Urothelium cell line (cell line): ENCODE measurements at places on chromosomes 11 and 22.

- no peak for DNase-seq
These were observed 4.3 kb upstream of the FUT4 start for GRCh38 chr11:94539420-94539819.

DNA sequence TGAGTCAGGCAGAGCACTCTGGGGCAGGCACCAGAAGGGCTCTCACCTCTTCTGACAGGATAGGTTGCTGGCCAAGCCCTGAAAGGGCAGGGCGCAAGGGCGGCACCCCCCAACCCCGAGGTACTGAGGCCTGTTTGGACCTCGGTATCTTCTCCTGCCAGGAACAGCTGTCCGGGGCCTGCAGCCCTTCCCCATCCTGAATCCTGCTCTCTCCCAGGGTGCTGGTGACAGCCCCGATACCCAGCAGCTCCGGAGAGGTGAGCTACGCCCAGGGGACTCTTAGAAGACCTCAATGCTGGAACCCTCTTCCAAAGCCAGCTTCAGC, 79.1 kb downstream of the PHF21B start:
- no peak for DNase-seq

GRCh38 chr11:64305691-64306562, 603 bp downstream of the ESRRA start:
- DNase-seq, result no peak

- DNase-seq, result no peak
These were observed 14.8 kb upstream of the PICK1 start for GRCh38 chr22:38042488-38042790.

- no peak for DNase-seq
These were observed 396.4 kb upstream of the CCDC90B start for GRCh38 chr11:83682611-83682973.

DNA sequence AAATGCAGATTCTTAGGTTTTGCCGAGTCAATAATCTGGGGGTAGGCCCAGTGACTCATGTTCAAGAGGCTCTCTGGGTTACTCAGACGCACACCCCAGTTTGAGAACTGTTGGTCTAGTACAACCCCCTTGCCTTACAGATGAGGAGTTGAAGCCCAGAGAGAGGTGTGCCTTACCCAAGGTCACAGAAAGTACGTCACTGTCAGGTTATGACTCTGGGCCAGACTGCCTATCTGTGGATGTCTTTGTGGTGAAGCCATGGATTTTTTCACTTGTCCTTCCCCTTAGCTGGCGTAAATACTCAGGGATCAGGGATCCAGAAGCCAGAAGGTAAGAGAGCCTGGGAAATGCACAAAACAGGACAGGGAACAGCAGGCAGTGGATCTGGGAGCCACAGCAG, 25.2 kb upstream of the NECTIN1 start:
- no peak for DNase-seq

- DNase-seq, result no peak
These were observed 2.1 kb upstream of the TCF20 start for GRCh38 chr22:42272431-42272999.

GRCh38 chr11:30210357-30210756, 20.5 kb upstream of the FSHB start:
- no peak for DNase-seq

- no peak for DNase-seq
These were observed 503.8 kb downstream of the BRD1 start for GRCh38 chr22:49323751-49324415.

DNA sequence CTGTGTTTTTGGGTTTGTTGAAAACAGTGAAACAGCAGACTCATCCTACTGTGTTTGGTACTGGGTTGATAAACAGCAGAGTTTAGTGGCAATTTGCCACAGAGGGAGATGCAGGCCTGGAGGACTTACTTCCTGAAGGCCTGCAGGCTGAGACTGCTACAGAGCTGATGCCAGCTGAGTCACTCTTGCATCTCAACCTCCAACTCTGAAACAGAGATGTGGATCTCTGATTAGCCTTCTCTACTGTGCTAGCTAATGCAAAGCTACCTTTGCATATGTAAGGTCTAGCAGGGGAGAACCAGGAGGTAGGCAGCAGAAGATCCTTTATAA, 14.3 kb downstream of the ATP5MG start:
- DNase-seq, result peak; percentile 53

DNA sequence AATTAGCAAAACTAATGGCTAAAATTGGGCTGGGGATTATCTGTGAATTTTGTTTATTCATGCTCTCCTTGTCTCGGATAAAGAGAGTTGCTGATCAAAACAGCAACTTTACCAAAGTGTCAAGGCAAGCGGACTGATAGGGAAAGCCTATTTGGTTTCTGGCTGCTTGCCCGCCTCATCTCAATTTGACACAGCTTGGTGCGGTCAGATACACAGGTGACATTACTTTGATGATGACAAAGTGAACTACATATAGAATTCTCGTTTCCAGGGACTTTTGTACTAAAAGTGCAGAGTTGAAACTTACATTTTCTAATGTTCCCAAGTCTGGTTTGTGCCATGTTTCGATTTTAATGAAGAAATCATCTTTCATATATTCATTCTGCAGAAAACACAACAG, 22.8 kb downstream of the PITPNB start:
- no peak for DNase-seq

- no peak for DNase-seq
These were observed 17.7 kb downstream of the CYTH4 start for GRCh38 chr22:37299969-37300509.

DNA sequence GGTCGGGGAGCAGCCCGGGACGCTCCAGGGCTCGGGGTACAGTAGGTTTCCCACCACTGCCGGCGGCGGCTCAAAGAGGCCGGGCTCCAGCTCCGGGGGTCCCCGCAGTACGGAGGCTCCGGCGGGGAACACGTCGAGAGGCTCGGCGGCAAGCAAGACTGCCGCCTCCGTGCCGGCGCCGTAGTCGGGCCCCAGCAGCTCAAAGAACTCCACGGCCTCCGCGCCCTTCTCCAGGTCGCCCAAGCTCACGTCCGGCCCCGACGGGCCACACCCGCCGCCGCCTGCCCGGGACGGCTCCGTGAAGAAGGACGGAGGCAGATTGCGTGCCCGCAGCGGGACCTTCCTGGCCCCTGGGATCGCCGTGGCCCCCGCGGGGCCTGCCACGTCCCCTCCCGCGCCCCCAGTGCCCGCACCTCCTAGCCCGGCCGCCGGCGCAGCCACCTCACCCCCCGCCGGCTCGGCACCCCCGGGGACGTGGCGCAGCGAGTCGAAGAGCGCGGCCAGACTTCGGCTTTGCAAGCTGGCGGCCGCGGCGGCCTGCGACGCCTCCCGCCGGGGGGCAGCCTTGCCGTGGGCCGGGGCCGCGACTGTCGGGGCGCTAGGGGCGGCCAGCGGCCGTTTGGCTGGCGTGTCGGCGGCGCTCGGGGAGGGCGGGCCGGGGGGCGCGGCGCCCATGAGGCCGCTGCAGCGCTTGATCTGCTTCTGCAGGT, 775 bp downstream of the FAM181B start:
- DNase-seq, result peak; percentile 69

DNA sequence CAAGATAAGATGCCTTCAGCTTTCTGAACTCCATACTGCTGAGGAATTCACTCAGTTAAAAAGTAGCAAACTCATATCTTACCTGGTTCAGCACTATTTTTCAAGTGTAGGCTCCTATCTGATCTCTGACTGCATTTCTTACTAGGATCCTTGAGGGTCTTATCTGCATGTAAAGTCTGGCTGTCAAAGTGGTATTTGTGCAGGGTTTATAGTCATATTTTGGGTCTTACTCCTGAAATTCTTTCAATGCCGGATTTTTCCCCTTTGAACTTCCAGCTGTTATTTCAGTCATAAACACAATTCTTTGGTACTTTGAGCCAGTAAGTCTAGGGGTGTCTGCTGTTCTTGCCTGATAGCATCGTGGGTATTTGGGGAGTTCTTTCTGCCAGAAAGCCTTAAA, 25.3 kb upstream of the NOX4 start:
- DNase-seq, result no peak

- DNase-seq, result peak; percentile 32
These were observed 21.9 kb upstream of the QSER1 start for GRCh38 chr11:32870676-32871075.

DNA sequence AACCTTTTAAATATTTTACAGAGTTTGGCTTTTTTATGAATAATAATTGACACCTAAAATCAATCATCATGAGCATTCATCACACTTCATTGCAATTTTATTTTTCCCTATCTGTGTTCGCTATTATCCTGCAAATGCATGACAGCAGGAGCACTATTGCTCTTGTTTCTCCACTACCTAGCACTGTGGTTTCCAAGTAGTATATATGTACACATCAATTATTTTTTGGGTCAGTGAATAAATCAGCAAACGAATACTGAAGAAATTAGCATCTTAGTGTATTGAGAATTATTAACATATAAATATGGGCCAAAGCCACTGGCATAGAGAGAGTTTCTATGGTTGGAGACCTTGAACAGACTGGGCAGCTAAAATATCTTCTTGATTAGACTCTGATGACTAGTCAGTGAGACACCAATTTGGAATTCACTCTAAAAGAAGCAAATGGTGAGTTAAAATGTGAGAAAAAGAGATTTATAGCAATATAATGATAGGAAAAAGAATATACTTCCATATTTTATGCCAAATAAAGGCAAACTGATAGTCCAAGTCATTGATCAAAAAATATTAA, 731.1 kb upstream of the LUZP2 start:
- DNase-seq, result no peak

DNA sequence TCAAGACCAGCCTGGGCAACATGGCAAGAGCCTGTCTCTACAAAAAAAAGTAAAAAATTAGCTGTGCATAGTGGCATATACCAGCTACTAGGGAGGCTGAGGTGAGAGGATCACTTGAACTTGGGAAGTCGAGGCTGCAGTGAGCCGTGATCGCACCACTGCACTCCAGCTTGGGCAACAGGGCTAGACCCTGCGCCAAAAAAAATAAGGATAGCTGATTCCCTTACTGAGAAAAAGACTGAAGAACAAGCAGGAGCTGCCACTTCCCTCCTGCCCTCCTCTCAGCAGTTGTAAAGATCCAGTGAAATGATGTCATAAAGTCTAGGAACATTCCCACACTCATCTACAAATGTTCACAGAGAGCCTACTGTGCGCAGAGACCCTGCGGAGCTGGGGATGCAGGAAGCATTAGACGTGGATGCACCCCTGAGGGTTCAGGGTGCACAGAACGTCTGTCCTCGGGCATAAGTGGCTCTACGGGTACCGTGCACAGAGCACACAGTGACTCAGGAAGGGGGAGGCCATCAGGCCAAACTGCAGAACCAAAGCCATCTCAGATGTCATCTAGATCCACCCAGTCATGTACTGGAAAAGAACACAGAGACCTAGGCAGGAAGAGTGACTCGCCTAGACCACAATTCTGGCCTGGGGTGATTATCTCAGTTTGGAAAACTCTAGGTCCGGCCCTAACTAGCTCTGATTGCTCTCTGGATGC, 11.7 kb downstream of the SEC14L2 start:
- no peak for DNase-seq

DNA sequence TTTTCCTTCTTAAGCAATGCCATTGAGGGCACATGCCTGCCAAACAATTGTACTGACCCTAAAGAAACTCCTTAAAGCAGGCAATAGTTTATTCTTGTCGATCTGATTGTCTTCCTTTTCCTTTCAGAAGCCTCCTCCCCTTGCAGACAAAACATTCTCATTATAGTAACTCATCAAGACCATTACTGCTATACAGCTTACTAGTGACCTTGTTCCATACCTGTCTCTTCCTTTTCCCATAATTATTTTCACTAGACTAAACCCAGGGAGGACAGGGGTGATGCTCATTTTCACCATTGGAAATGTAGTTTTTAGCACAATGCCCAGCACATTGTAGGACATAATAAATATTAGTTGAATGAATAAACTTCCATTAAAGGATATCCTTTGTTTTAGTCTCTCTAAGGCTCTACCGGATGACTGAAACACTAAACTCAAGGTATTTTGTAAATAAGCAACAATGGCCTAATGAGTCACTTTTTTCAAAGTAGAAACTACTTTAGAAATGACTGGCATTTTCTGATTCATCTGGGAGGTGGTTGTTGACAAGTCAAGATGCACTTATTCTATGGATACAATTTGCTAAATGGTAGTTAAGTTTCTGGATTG, 9.3 kb upstream of the MSANTD4 start:
- DNase-seq, result no peak

GRCh38 chr11:67408437-67409200, 4.7 kb downstream of the TBC1D10C start:
- no peak for DNase-seq

DNA sequence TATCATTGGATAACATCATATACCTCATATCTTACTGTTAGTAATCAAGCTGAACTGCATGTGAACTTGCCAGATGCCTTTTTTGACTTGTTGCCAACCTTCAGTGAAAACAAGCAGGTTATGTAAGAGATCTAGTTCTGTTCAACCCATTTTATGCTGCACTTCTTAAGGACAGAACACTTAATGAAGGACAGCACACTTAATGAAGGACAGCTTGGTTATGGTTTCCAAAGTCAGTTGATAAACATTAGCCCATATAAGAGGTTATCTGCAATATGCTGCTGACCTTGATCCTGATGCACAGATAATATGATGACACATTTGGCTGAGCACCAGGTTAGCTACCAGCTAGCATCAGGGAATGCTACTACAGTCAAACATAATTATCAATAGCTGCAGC, 358.7 kb upstream of the PDGFD start:
- DNase-seq, result no peak

DNA sequence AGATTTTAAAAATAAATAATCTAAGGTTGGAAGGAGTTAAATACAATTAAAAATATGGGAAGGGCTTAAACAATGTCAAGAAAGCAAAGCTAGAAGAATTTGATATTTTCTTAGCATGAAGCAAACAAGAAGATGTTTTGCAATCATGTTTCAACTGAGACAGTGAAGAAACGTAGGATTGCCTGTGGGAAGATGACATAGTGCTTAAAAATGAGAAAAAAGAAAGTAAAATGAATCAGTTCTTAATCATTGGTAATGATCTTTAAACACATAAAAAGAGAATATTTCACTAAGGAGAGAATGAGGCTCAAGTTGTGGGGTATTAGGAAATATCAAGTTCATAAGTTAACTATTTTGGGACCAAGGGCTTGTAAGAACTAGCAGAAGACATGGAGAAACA, 855.0 kb downstream of the METTL15 start:
- no peak for DNase-seq

DNA sequence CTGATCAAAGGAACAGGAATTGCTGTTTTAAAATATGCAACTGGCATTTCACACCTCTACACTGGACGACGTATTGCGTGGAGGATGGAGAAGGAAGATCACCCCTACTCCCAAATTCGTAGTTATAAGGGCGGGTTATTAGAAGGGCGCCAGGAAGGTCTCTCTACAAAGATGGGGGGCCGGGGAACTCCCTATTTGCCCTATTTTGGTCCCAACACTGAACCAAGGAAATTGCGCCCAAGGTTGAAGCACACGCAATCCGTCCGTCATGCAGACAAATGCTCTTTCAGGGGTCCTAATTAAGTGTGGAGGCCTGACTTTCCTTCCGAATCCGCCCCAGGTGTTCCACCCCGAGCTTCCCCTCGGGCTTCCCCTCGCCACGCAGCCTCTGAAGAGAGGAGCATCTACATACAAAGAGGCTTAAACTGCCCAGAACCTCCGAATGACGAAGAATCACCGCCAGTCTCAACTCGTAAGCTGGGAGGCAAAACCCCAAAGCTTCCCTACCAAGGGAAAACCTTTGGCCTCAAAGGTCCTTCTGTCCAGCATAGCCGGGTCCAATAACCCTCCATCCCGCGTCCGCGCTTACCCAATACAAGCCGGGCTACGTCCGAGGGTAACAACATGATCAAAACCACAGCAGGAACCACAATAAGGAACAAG, 396 bp downstream of the NPAT start:
- peak; percentile 8 for DNase-seq

GRCh38 chr11:86548271-86548917, 124.0 kb downstream of the ME3 start:
- DNase-seq, result no peak
